ENCODE measurements at places on chromosomes 2 and 18.

DNA sequence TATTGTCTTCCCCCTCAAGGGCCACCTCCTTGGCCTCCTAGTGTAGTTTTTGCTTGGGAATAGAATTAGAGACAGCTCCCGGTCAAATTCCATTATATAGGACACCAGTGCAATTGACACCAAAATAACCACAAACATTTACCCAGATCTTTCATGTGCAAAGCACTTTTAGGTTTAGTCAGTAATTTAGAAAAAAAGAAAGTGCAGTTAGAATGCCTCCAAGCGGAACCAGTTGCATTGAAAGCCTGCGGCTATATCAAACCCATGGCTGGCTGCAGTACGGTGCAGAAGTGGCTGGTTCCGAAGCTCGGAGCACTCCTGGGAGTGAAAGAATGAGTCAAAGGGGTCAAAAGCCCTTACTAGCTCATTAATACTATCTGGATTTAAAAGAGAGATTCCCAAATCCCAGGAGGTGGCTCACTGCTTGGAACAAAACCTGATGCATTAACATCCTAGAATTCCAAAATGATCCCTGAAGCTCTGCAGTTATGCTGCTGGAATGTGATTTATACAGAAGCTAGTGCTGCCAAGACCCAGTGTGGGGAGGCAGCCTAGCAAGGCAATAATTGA is 432.2 kb upstream of the KLHL29 start:
- DNase-seq = no peak

- DNase-seq = no peak
Observed at GRCh38 chr2:63740943-63741342, 100.8 kb upstream of the UGP2 start.

DNA sequence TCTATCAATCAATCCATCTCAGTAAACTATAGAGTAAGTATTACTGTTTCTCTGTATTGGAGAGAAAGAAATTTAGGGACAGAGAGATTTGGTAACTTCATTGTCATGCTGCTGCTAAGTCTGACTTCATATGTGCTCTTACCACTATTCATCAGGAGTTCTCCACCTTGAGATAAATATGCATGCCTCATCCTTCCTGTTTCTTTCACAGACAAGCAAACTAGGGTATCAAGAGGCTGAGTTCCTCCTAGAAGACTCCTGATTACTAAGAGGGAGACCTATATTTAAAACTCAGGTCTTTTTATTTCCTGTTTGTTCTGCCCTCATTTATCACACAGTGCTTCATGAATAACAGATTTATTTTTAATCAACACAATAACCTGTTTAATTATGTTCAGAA is 34.1 kb downstream of the RIT2 start:
- DNase-seq = no peak

DNA sequence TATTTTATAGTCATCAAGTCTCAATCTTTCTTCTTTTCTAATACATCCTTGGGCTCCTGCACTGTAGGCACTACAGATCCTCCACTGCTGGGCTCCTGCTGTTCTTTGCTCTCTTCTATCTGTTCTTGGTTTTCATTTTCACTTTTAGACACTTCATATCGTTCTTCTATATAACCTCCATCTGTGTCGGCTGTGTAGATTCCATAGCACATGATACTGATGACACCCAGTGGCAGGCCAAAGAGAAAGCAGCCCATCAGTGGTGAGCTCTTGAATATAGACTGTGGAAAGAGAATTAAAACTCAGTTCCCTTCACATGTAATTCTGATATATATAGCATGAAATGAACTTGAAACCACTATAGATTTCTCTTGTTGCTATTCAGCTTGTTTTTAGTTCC is 38.0 kb downstream of the TMX3 start:
- DNase-seq = no peak

DNA sequence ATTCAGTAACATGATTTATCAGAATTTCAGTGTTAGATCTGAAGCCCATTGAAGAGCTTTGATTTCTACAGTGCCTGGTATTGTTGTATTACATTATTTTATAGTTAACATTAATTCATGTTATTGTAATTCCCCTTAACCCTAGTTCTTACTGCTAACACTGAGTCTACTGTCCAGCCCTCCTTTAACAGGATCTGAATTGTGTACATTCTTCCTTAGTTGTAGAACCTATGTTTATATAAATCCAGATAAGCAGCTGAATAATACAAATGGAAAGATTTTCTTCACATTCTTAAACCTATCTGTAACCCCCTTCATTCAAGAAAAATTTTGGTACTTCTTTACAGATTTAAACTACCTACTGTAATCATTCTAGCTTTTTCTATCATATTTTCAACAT is 14.7 kb downstream of the NDUFAF7 start:
- DNase-seq = no peak

DNA sequence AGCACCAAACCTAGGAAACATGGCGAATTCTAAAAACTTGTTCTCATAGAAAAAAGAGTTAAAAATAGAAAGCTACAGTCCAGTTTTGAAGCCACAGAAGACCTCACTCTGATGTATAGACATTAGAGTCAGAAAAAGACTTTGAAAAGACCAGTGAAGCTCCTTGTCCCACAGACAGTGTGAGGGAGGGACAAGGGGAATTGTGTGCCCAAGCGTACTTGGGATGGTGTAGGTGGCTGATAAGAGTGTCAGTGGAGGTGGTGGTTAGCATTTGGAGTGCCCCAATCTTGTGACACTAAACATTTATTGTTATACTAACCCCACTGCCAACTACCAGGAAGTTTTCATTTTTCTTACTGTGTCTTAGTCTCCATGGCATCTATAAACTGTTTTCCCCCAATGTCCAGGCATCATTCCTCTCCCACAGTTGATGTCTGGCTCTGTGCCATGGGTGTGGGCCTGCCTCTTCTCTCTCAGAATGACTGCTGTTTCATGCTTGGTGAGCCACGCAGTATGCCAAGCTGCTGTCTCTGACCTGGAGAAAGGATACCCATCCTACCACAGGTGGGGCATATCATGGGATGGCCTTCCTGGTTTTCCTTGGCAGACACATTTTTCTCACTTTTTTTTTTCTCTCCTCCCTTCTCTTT is 161.4 kb downstream of the RPIA start:
- no peak for DNase-seq

- DNase-seq = no peak
Observed at GRCh38 chr18:1513519-1513918, 608.8 kb downstream of the ADCYAP1 start.

- DNase-seq = no peak
Observed at GRCh38 chr2:172672114-172672513, 63.5 kb upstream of the RAPGEF4 start.

GRCh38 chr2:182766626-182767025 is 50.6 kb downstream of the DNAJC10 start:
- no peak for DNase-seq

DNA sequence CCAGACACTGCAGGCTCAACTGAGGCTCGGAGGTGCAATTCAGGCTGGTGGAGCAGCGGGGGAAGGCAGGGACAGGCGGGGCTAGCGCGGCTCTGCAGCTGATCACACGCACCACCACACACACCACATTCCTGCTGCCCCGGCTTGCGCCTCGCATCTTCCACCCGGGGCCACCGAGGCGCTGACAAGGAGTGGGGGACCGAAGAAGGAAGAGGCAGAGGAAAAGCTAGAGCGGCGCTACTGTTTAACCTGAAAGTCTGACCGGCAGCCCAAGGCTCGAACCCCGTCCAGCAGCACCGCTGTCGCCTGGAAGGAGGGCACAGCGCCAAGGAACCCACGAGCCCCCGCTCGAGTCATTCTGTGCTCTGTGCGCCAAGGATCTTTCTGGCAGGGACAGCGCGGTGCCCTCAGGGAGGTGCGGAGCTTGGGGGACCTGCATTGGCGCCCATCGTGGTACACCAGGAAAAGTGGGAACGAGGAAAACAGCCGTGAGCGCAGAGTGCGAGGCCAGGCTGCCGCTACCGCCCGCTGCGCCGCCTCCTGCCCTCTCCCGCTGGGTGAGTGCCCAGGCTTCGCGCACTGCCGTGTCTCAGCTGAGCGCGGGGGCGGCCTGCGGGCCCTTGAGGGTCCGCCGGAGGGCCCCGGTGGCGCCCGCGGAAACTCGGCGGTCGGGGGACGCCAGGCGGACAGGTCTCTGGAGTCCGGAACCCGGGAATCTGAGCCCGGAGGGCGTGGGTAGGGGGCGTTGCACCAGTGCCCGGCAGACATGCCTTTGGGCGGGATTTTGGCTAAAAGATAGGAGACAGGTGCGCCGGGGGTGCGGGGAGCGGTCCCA is 860 bp upstream of the KCNJ3 start:
- no peak for DNase-seq

- no peak for DNase-seq
Observed at GRCh38 chr18:37334631-37335408, 230.8 kb downstream of the CELF4 start.

- no peak for DNase-seq
Observed at GRCh38 chr2:33373986-33374385, 102.5 kb upstream of the RASGRP3 start.

- DNase-seq = no peak
Observed at GRCh38 chr18:52914148-52914547, 574.2 kb downstream of the DCC start.

DNA sequence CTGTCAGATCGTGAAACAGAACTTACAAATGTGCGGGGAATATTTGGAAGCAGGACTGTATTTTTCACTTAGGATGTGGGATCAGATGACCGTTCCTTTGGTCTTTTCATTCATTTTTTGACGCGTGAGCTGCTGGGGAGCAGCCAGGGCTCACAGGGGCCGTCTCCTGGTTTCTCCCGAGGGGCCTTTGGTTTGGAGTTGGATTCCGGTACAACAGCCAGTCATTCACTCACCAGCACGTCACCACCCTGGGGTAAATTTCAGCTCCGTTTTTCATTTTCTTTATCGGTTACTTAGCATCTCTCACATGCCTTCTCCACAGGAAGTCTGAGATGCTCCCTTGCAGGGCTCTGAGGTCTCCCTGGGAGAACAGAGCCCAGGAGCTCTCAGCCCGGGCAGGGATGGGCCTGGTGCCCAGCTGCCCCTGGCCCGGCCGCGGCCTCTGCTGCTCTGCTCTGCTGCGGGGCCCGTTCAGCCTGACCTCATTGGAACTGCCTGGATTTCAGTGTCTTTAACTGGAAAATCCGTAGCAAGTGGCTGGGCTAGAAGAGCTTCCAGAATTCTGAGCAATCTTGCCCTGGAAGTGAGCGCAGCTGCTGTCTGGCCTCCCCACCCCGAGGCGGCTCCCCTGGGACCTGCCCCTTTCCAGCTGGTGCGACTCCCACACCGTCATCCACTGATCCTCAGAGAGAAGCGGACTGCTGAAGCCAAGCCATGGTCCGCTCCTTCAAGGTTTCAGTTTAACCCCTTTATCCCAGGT is 335.6 kb downstream of the EIPR1 start:
- DNase-seq = no peak

DNA sequence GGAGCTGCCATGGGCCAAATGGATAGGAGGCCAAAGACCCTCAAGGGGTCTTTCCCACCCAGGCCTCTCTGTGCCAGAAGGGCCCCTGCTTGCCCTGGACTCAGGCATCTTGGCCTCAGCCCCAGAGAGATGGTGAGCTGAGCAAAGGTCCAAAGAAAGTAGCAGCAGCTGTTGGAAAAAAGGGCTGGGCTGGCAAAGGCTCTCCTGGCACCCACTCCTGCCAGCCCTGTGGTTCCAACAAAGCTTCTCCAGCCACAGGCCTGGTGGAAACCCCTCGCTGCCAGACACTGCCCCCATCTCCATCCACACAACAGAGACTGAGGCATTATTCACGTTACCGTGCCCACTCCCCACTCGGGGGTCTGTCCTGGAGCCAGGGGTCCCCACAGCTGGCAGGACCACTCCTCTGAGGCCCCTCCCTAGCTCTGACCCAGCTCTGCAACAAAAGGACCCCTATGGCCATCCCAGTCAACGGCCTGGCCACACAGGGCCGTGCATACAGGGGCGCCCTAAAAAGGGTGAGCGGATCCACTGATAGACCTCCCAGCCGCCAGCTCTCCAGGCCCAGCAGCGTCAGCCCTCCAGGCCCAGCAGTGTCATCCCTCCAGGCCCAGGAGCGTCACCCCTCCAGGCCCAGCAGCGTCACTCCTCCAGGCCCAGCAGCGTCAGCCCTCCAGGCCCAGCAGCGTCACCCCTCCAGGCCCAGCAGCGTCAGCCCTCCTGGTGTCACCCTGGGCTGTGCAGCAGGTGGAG is 10.1 kb downstream of the BIN1 start:
- DNase-seq = no peak

GRCh38 chr2:10269291-10269690 is 33.4 kb upstream of the HPCAL1 start:
- no peak for DNase-seq

DNA sequence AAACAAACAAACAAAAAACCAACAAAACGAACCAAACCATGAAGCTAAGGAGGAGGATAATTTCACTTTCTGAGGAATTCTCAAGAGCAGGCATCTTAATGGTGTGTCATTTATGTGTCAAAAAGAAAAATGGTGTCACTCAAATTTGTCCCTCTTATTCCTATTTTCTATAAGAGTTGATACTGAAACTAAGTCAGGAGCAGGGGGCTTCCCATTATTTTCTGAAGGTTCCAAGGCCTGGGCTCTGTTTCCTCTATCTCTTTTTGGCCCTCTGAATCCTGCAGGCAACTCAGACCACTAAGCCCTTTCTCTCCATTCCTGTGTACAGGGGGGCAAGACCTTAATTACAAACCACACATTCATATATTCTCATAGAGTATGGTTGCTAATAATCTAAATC is 44.0 kb upstream of the CD28 start:
- no peak for DNase-seq

GRCh38 chr18:13366962-13367892 is 148.7 kb downstream of the LDLRAD4 start:
- no peak for DNase-seq

DNA sequence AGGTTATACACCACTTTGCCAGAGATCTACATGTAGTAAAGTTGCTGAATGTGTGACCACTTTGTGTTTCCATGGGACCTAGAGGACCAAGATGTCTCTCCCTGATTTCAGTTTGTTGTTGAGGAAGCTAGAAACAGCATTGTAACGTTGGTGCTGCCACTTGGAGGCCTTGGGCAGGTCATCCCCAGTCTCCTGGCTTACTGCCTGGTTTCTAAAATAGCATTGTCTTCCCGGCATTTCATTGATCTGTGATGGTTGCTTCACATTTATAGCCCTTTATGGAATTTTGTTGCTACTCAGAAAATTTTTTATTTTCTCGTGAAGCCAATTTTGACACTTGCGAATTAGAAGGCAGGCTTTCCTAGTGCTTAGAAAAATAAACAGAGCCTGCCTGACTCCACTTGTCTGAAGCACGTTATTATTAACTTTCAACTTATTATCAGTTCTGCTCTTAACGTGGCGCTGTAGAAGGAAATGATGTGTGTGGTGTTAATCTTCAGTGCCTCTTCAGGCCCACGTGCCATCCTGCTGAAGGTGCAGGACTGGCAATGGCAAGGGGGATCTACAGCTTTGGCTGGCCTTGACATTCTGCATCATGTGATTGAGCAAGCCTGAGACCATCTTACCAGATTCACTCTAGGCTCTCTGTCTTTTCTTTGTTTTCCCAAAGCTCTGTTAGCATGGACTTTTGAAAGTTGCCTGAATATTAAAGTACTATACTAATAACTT is 59.9 kb downstream of the INPP4A start:
- DNase-seq = no peak

DNA sequence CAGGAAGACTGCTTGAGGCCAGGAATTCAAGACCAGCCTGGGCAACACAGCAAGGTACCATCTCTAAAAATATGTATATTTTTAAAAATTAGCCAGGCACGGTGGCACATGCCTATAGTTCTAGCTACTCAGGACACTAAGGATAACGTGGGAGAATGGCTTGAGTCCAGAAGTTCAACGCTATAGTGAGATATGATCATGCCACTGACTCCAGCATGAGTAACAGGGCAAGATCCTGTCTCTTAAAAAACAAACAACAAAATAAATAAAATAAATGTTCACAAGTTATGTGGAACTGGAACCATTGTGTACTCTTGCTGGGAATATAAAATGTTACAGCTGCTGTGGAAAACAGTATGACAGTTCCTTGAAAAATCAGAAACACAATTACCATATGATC is 47.2 kb downstream of the USP34 start:
- DNase-seq = no peak

Data from activated CD4-positive, alpha-beta T cell treated with anti-CD3 and anti-CD28 coated beads, Interleukin-2, amount 50 U/mL, for 4 hours (primary cell).